Left cardiac atrium (tissue), 4 donors: ENCODE measurements at places on chromosomes 16 and 17. TPM values are rescaled to one million over a fixed set of nuclear protein-coding genes. Genes with fewer than 3 reads are reported as not detected.

- DNase-seq: no peak
Observed at GRCh38 chr16:20614186-20615141, 38.3 kb upstream of the ACSM2B start.

DNA sequence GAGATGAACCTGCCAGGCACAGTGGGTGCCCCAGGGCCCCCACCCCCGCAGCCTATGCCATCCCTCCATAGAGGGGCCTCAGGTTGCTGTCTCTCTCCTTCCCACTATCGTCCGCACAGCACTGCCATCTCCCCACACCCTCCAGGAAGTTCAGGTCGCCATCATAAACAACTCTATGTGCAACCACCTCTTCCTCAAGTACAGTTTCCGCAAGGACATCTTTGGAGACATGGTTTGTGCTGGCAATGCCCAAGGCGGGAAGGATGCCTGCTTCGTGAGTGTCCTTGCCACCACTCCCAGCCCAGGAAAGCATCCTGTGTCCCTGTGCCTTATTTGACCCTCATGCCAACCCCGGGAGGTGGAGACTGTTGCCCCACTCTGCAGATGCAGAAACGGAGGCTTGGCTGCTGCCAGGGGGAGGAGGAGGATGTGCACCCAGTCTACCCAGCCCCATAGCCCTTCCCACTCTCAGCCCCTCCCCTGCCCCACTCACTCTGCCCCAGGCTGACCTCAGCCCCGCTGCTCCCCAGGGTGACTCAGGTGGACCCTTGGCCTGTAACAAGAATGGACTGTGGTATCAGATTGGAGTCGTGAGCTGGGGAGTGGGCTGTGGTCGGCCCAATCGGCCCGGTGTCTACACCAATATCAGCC, 3.9 kb downstream of the PRSS21 start:
- DNase-seq: no peak

- no peak for DNase-seq
Observed at GRCh38 chr16:88540346-88540977, 29.7 kb upstream of the ZC3H18 start.

The CCL1 gene
- not detected for total RNA-seq

The ARHGAP44 gene
- total RNA-seq: 10.8 TPM

DNA sequence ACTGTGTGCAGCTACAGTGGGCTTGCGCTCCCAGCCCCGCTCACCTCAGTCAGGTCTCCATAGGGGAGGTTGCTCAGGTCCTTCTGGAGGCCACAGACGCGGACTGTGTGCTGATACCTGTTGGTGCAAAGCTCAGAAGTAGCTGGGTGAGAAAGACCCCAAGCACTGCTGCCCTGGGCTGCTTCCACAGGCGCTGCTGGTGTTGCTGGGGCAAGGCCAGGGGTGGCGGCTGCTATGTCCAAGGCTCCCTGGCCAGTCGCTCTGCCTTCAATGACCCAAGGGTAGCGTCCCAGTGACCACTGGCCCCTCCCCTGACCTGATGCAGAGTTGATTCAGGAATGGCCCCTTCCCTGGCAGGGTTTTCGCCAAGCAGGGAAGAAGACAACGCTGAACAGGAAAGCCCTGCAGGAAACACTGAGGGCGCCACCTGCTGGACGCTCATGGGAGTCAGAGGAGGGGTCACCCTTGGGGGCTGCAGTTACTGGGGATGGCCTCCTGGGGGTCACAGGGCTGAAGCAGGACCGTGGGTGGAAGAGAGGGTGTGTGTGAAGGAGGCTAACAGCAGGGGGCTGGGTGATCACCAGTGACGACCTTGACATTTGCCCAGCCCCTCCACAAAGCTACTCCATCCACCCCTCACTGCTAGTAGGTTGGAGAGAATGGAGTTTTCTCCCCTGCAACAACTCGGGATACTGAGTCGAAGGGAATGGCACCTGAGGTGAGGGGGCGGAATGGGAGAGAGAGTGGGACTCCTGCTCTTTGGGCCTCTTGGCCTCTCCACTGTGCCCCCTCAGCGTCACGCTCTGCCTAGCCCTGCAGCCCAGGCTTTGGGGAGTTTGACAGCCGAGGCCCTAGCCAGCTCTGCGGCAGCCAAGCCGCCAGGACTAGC, 38.3 kb downstream of the ABCC12 start:
- DNase-seq: peak; percentile 31

The ALDH3A1 gene
- 0.32 TPM for total RNA-seq

DNA sequence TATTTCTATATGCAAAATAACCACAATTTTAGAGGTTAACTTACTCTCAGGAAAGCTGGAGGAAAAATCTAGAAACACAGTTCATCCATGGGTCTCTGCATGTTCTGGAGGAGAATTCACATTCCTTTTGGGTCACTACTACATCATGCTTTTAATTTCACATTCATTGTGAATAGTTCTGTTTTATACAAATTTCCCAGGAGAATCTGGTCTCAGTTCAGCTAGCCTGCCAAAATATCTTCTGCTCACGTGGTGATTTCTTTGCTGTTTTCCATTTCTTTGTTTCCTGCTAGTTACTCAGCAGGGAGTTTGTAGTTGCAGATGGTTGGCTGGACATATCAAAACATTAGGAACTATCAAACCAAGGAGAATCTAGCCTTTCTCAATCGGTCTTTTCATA, at the start of gene ABCA9:
ABCA9 (minus strand) TSS at position 106 of the 400 bp plus-strand sequence. CDS start 9,801 bp downstream, outside the sequence.
- no peak for DNase-seq

- no peak for DNase-seq
Observed at GRCh38 chr17:49882434-49882833, 34.6 kb upstream of the TAC4 start.

DNA sequence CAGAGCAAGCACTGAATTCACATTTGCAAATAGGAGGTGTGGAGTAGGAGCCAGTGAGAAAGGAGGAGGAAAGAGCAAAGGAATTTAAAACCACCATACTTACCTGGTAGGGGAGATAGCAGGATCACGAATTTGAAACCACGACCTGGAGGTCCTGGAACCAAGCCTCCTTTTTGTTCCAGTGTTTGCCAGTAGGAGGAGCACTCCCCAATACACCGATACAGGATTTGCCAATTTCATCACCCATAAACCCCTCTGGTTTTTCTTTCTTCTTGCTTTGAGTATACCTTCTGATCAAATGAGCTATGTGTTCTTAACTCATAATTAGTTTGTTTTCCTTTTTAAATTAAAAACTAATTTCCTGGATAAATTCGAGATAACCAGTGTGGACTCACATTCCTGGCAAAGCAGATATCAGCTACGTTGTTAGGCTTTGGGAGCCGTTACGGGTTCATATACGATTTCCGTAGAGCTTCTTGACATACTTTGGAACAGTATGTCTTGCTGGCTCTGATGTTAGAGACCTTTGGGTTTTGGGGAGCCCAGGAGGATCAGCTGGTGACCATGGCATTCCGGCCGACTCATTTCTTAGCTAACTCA, 22.7 kb downstream of the BCO1 start:
- no peak for DNase-seq

DNA sequence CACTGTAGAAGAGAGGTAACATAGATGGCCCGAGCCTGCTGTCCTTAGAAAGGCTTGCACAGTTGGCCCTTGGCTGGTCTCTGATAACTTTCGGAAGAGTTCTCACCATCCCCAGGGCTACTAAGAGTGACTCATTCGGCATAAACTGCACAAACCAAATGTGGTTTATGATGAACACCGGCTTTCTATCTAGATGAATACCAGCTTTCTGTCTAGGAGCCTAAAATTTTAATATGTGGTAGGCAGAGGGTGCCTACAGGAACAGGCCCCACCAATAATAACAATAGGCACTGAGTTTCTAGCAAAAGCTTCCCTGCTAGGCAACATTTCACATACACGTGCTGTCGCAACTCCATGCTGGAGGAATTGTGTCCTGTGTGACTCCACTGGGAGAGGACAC, 15.4 kb downstream of the CNOT1 start:
- no peak for DNase-seq

- no peak for DNase-seq
Observed at GRCh38 chr17:29669266-29669665, 46.6 kb upstream of the CORO6 start.

DNA sequence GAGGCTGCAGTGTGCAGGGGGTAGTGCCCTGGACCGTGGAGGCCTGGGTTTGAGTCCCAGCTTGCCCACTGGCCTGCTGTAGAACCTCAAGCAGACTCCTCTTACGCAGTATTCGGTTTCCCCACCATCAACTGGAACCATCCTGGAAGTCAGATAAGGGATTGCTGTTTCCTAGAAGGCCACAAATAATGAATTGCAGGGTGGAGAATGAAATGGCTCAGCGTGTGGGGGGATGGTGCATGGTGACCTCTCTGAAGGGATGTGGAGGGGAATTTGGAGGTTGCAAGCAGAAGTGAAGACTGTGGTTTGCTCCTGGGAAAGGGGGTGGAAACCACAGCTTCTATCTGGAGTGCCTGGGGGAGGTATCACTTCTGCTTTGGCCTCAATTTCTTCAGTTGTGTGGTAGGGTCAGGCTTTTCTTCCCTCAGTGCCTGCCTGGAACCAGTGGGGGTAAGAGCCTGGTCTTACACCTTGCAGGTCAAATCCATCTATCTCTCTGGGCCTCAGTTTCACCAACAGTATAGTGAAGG, 1.7 kb downstream of the ADGRG5 start:
- no peak for DNase-seq

The KRTAP1-5 gene
- not detected for total RNA-seq

GRCh38 chr17:59415397-59415796, 83.9 kb downstream of the YPEL2 start:
- no peak for DNase-seq

The MYO18A gene
- total RNA-seq: 190 TPM
